ENCODE measurements at places on chromosomes 4 and X.

DNA sequence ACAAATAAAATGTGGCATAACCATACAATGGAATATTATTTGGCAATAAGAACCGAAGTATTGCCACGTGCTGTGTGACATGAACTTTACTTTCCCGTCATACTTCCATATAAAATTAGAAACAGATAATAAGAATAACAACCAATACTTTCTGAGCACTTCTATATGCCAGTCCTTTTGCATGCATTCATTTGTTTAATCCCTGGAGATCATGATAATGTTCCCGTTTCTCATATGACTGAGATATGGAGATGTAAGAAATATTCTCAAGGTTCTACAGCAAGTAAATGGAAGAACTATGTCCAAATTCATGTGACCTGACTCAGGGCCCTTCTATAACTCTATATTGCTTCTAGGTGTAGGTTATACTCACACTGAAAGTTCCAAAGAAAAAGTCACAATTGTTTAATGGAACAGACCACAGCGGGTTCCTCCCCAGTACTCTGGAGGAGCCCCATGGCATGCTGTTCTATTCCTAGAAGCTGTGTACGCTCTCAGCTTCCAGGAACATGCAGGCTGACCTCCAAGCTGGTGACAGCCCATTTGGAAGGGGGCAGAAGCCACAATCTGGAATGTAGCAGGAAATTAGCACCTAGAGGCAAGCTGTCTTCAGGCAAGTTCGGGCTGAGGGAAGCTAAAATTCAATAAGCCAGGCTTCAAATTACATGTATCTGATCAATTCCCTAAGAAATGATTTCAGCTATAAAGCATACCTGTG, 31.5 kb downstream of the QDPR start:
- no peak for DNase-seq

DNA sequence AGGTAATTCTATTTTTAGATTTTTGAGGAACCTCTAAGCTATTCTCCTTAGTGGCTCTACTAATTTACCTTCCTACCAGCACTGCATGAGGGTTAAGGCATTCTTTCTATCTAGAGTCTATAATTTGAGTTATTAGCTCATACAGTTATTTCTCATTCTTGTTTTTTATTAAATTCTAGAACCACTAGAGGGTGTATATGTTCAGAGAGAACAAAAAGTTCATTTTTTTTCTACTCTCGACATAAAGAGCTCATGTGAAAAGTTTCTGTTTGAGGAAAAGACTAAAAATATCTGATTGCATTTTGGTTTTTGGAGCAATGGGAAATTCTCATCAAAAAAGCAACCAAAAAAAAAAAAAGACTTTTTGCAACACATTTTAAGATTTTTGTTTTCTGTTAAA, 57.0 kb upstream of the LRAT start:
- DNase-seq = no peak

DNA sequence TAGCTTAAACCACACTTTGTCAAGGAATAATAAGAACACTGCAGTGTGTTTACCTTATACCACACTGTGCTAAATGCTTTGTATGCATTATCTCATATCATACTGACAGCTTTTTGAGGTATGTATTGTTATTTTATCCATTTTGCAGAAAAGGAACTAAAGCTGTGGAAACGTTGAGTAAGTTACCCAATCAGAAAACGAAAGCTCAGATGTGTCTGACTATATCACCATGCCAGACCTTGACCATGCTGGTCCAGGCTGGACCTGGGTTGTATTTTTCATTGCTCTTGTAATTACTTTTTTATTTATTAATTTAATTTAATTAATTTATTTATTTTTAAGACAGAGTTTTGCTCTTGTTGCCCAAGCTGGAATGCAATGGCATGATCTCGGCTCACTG, 2.1 kb downstream of the HSD17B11 start:
- no peak for DNase-seq

DNA sequence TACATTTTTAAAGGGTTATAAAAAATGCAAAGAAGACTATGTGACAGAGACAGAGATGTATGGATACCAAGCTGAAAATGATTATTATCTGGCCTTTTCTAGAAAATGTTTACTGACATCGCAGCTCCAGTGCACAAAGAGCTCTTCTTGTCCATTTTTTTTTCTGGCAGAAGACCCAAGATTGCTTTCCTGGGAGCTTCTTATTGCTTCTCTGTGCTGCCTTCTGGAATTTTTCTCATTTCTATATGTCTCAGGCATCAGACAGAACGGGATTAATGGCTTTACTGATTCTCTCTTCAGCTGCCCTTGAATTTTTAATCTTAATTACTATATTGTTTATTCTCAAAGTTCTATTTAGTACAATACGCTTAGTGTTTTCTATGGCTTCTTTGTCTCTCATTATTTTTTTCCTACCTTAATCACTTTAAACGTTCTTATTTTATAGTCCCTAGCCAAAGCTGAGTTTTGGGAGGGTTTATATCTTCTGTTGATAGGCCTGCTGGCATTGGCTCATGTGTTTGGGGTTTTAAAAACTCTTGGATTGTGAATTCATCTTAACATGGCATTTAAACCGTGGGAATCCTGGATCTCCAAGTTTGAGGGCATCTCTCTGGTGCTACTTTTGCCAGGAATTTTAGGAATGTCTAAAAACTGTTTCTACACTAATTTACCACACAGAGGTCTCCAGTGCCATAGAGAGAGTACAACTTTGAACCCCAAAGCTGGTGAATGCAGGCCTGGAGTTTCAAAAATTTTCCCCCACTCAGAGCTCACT, 138.9 kb upstream of the LNX1 start:
- no peak for DNase-seq

- DNase-seq = peak; percentile 38
Observed at GRCh38 chr4:23022032-23022431, 329.3 kb downstream of the GBA3 start.

DNA sequence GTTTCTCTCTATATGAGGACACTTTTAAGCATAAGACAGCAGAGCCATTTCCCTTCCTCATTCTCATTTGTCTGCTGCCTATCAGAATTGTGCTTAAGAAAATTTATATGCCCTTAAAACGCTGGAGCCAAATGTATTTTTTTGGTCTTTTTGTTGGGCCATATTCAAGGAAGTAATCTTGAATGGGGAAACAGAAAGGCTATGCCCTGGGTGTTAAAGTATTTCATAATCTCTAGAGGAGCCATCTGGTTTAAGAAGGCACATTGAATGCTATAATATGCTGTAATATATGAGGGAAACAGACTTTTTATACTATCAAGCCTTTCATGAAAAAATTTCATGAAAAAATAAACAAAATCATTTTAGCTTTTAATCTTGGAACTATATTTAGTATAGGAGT, 4.3 kb downstream of the DMD start:
- DNase-seq = no peak

GRCh38 chr4:147578051-147578476, 39.1 kb upstream of the TMEM184C start:
- DNase-seq = peak; percentile 99

DNA sequence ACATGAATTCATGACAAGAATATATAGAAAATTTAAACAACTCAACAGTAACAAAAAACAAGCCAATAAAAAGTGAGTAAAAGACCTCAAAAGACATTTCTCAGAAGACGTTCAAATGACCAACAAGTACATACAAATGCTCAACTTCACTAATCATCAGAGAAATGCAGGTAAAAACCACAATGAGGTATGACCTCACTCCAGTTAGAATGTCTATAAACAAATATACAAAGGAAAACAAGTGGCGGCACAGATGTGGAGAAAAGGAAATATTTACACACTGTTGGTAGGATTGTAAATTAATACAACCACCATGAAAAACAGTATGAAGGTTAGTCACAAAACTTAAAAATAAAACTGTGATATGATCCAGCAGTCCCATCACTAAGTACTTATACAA, 1033.1 kb downstream of the RAPGEF2 start:
- DNase-seq = no peak

DNA sequence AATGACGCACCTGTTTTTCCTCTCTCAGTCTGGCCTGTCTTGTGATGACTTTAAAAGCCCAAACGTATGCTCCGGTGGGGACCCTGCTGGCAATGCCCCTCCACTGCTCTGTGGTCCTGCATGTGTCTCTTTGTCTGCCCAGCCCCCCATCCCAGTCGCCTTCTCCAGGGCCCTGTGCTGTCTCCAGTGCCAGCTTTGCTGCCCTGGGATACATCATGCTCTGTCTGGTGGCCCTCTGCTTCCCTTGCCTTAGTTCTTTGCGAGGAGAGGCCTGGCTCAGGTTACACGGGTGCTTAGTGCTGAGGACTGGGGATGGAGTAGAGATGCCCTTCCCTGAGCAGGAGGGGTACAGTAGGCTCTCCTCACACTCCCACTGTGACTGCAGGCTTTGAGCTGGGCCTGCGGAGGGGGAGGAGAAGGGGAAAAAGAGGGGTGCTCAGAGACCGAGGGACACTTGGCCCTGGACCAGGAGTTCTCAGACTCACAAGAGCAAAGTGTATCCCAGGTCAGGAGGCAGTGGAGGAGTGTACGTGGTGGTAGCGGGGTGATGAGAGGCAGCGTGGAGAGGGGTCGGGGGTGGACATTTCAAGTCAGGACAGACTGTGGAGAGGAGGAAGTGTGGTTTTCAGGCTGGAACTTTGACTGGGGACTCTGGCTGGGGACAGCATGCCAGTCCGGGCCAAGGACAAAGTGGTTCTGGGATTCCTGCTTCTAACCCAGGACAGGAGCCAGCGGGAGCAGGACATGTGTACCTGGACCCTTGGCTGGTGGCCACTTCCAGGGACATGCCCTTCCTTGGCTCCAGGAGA, 2.8 kb downstream of the APLN start:
- no peak for DNase-seq

GRCh38 chr4:23887173-23887572, 2.7 kb downstream of the PPARGC1A start:
- DNase-seq = no peak

GRCh38 chr4:79250887-79251286, 75.0 kb downstream of the NAA11 start:
- DNase-seq = peak; percentile 85

DNA sequence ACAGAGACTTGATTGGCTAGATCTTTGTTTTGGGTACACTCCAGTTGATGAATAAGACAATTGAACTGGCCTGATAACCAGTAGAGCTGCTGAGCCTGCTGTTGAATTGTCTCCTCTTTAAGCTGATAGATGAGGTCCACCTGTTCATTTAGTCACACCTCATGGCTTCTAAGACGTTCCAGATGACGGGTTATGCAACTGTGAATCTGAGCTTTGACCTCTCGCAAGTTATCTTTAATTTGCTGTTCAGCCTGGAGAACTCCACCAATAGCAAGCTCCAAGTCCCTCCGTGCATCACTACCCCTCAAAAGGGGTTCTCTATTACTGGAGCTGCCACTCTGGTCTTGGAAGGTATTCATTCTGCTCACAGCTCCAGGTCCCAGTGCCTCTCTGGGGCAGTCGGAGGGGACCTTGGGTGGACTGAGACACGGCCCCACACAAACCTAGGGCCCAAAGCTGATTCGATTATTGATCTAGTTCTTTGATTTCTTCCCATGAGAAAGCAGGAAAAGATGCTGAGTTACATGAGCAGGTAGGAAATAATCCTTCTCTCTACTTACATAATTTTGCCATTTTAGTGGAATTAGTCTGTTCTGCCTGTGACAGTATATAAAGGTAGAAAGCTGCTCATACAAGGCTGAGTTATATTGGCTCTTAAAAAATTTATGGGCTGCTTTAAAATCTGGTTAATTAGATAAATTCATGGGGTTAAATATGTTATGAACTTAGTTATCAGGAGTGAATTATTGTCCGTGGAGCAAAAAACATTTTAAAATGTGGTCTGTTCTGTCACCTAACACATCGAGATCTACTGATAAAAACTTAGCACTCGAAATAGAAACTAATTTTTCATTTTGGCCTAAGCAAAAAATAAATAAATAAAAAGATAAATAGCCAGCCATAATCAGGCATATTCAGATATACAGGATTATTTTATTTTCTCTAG, 6.8 kb downstream of the MMAA start:
- DNase-seq = no peak

- no peak for DNase-seq
Observed at GRCh38 chr4:6542951-6543350, 32.0 kb upstream of the MAN2B2 start.

Data from skeletal muscle cell (primary cell).